ENCODE measurements at places on chromosomes 5 and 9. TPM values are rescaled to one million over a fixed set of nuclear protein-coding genes. Genes with fewer than 3 reads are reported as not detected.

HMGCR gene
- 68.9 TPM for polyA plus RNA-seq

MCC gene
- 37.8 TPM for polyA plus RNA-seq

PSD2 gene
- 1.1 TPM for polyA plus RNA-seq

- no peak overlapping the region for H3K27ac ChIP-seq
- H3K27me3 ChIP-seq: peaks cover 18% of the 10 kb centered on the region
- no peaks in the 10 kb centered on the region for H3K4me1 ChIP-seq
- no peak overlapping the region for H3K4me3 ChIP-seq
Observed at GRCh38 chr9:16579872-16580432, 290.5 kb downstream of the BNC2 start.

GRCh38 chr5:84634256-84634655 lies 249.6 kb upstream of the EDIL3 start:
- no peaks in the 10 kb centered on the region for H3K4me1 ChIP-seq
- DNase-seq: no peak
- H3K4me3 ChIP-seq: no peak overlapping the region
- H3K27me3 ChIP-seq: no peaks in the 10 kb centered on the region

DNA sequence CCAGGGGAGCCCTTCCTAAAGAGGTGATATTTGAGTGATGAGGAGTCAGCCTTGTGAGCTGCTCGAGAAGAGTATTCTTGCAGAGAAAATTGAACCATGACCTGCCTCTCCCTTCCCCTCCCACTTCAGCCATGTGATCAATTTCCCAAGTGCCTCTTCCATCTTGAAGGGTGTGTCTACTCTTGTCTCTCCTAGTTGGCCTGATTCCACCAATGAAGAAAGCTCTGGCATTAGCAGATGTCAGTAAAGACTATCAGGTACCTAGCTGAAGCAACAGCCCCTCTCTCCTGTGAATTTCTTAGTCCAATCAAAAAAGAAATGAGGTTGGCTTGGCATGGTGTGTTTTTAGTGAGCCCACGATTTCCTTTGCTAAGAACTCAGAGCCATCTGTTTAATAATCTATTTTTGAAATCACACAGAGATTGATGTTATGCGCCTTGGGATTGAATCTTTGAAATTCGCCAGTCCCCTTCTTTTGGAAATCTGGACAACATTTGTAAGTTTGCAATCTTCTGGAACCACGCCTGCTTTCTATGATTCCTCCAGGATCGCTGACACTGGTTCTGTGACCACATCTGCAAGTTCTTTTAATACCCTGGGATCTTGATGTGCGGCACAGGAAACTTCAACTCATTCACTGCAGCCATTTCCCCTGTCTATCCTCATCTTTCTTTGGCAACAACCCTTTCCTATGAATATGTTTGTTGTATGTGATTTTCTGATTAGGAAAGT lies 404.6 kb downstream of the DMRT2 start:
- H3K4me3 ChIP-seq: no peak overlapping the region
- no peaks in the 10 kb centered on the region for H3K36me3 ChIP-seq
- no peak for DNase-seq
- no peaks in the 10 kb centered on the region for H3K4me1 ChIP-seq

- H3K27me3 ChIP-seq: no peaks in the 10 kb centered on the region
- H3K4me1 ChIP-seq: no peaks in the 10 kb centered on the region
- no peak overlapping the region for H3K27ac ChIP-seq
- DNase-seq: no peak
- no peak overlapping the region for H3K4me3 ChIP-seq
- H3K36me3 ChIP-seq: no peaks in the 10 kb centered on the region
Observed at GRCh38 chr9:122116448-122117173, 23.5 kb upstream of the TTLL11 start.

DNA sequence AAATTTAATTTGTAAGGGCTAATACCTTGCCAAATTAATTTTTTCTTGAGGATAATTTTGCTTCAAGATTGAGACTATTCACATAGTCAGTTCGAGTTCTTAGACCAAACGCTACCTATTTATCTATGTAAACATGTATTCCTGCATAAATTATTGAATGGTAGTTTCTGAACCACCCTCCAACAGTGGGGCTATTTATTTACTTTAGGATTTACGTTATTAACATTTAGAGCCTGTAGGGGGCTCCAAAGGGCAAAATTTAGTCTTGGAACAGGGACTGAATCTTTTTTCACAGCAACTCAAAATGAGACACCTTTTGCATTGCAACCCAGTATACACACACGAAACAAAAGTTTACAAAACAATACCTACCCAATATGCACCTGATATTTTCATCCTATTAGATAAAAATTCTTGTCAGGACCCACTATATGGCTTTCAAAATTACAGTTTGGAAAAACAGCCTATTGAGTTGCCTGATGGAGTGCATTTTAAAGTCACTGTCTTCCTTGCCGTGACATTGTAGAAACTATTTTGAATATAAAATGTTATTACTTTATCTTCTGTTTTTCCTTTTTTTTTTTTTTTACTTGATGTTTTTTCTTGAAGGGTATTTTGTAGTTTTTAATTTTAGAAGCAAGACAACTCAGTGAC lies 47.1 kb upstream of the POU4F3 start:
- peaks cover 9% of the 10 kb centered on the region for H3K36me3 ChIP-seq
- DNase-seq: peak; percentile 69
- no peak overlapping the region for H3K4me3 ChIP-seq
- no peak overlapping the region for H3K27ac ChIP-seq
- H3K4me1 ChIP-seq: peaks cover 3% of the 10 kb centered on the region
- no peaks in the 10 kb centered on the region for H3K27me3 ChIP-seq

Data from cardiac muscle cell (in vitro differentiated cells and primary cell).